ENCODE measurements at places on chromosomes 5 and 9. TPM values are rescaled to one million over a fixed set of nuclear protein-coding genes. Genes with fewer than 3 reads are reported as not detected.

Gene ANKRD55
- 0.49 TPM for total RNA-seq

Gene TBC1D9B
- total RNA-seq, result 25.8 TPM

Gene KCNV2
- not detected for total RNA-seq

Gene PCDHB8
- 0.10 TPM for total RNA-seq
